ENCODE measurements at places on chromosomes 5 and 9.

DNA sequence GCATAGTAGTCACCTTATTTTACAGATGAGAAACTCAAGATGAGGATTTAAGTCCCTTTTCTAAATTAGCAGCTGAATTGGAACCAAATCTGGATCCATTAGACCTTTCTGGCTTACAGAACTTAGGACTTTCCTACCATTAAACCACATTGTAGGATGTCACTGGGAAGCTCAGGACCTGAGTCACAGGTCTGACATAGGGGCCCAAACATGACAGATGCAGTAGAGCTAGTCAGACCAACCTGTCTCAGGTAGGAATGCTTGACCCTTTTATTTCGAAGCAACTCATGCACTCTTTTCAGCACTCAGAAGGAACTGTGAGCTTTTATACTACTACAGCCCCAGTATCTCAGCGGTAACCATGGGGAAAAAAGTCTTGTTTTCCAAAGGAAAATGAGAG, 2.6 kb downstream of the RAB24 start:
- no peak for DNase-seq

- peak; percentile 55 for DNase-seq
Measured at GRCh38 chr5:6765612-6766525, 52.6 kb downstream of the TENT4A start.

GRCh38 chr9:121645853-121646807, 5.3 kb upstream of the DAB2IP start:
- no peak for DNase-seq

GRCh38 chr5:123881759-123882244, 369.8 kb downstream of the CSNK1G3 start:
- DNase-seq = no peak

DNA sequence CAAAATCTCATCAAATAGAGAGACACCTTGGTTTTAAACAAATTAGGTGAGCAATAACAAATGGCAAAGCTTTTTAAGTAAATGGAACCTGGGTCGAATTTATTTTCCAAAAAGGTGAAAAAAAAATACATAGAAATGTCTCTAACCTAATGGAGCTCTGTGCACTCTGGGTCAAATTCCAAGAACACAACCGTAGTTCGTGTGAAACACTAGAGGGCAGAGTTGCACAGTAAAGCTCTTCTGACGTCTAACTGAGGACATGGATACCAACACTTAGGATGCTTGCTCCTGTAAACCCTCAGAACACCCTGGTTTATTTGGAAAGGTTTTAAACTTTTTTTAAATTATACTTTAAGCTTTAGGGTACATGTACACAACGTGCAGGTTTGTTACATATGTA, 18.9 kb downstream of the MARCHF11 start:
- DNase-seq = no peak

- DNase-seq = no peak
Measured at GRCh38 chr5:116520771-116521170, 53.9 kb downstream of the SEMA6A start.

DNA sequence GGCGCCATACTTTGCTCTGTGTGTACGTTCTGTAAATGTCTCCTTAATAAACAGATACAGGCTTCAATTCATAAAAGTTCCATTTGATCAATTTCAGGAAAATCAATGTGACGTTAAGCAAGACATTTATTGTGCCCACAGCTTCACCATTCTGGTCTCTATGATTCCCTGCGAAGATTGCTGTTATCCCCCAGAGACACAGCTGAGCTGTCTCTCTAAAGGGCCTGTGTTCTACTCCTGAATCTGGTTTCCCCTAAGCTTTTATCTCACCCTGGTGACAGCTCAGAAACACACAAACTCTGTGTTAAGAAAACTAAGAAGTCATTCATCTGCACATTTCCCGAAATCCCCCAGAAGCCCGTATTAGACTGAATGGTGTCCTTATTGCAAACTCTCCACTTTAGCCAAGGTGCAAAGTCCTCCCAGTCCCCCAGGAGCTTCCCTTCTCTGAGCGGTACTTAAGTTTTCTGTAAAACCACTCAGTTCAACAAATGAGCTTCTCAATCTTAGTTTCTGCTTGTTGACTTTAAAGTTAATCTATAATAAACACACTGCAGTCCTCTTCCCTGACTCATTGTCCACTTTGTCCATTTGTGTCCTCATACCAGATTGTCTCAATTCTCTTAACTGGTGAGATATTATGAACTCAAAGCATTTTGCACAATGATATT, 1.4 kb upstream of the C5orf15 start:
- no peak for DNase-seq

DNA sequence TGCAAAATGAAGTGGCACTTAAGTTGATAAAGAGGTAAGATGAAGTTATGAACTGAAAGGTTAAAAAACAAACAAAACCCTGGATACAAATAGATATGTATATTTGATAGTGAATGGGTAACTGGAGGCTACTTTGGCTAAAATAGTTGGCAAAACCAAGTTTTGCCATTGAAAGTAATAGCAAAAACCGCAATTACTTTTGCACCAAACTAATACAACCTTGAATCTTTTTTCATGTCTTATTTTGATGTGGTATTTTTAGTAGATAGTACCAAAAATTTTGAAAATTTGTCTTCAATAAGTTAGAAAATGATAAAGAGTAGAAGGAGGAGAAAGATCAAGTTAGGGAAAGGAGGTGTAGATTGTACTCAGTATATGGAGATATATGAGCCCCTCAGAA, 47.9 kb upstream of the PLCXD3 start:
- no peak for DNase-seq

DNA sequence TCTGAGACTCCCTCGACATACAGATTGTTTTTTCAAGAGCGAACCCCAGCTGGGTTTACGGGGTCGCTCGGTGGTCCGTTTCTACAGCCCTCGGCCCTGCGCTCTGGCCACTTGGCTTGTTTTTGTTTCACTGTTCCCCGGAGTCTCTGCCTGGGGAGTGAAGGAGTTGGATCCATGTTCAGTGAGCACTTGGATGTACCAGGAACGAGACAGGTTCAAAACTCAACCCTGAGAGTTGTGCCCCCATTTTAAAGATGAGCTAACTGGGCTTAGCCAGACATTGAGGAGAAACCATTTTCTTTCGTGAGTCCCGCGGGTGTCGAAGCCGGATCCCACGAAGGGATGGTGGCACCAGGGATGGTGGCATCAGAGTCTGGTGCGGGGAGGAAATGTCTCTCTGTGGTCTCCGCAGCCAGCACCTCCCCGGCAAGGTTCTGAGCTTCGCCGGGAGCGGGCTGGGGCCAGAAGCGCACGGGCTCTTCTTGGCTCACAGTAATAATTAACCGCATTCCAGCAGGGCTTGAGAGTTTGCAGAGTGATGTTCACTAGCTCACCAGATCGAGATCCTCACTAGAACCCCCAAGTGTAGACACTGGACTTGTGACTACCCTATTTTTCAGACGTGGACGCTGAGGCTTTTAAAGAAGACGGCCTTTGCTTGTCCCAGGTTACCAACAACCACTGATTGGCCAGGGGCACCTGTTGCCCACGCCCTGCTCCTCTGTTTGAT, 1.0 kb downstream of the MSX2 start:
- no peak for DNase-seq

DNA sequence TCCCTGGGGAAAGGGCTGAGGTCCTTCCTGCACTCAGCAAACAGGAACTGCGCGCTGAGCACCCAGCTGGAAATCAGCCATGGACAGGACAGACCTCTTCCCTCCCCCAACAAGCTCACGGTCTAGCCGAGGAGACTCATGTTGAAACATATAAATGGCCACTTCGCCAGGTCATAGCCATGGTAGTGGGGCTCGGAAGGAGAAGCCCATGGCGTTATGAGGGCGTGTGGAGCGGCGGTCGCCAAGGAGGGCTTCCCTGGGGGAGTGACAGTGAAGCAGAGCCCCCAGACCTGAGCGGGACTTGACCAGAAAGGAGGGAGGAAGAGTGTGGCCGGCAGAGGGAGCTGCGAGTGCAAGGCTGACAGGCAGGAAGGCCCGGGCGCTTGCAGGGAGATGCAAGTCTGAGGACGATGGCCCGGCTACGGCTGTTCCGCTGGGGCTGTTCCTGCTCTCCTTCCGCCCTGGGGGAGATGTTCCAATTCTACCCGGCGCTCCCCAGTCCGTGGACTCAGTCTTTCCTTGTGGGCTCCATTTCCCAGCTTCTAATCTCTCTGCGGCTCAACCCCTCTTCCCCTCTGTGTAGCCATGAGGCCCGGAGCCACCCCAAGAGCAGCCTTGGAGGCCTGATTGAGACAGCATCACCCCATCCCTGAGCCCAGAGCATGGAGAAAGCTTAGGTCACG, 43.9 kb upstream of the PRRC2B start:
- DNase-seq = peak; percentile 88

GRCh38 chr5:65262649-65263059, 219.1 kb downstream of the ADAMTS6 start:
- no peak for DNase-seq

DNA sequence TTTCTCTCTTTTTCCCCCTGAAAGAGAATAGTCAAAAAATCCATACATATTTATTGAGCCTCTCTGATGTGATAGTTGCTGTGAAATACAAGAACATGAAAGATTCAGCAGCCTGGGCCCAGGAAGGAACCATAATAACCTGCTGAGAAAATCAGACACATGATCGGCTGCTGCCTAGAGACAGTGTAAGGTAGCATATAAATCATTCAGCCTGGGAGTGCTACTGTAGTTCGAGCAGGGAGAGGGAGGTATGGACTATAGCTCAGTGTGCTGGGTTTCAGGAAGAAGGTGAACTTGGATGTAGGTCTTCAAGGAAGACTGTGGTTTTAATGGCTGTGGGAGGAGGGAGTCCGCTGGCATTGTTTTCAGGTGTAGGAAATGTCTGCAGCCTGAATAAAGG, 469.1 kb downstream of the RAB3C start:
- DNase-seq = no peak

DNA sequence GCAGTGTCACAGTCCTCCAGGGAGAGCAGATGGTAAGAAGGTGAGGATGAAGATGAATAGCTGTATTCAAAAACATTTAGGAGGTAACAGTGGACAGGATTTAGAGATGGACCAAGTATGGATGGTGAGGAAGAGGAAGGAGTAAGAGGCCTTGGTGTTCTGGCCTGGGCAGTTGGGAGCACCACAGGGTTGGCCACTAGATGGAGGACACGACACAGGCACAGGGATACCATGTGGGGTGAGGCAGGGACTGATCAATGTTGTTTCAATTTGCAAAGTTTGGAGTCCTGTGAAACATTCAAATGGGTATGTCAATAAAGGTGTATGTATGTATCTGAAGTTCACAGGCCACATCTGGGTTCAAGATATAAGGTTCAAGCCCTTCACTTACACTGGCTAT, 141.1 kb upstream of the RASEF start:
- DNase-seq = no peak

- no peak for DNase-seq
Measured at GRCh38 chr5:7822449-7822848, 28.5 kb downstream of the CFAP90 start.

- no peak for DNase-seq
Measured at GRCh38 chr9:98532574-98532973, 176.2 kb downstream of the GABBR2 start.

DNA sequence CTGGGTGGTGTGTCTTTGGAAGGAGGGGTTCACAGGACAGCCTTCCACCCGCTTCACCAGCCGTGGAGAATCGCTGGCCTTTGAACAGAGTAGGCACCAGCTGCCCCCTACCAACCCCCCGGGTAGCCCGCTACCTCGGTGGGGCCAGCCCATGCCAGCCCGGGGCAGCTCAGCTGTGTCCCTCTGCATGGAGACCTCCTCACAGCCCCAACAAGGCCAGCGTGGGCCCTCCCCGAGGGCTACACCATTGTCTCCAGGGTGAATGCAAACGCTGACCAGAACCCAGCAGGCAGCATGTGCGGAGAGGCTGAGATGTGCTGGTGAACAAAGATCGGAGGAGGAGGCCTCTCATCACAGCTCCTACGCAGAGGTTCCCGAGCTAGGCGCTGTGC, 51.9 kb downstream of the LMX1B start:
- no peak for DNase-seq

DNA sequence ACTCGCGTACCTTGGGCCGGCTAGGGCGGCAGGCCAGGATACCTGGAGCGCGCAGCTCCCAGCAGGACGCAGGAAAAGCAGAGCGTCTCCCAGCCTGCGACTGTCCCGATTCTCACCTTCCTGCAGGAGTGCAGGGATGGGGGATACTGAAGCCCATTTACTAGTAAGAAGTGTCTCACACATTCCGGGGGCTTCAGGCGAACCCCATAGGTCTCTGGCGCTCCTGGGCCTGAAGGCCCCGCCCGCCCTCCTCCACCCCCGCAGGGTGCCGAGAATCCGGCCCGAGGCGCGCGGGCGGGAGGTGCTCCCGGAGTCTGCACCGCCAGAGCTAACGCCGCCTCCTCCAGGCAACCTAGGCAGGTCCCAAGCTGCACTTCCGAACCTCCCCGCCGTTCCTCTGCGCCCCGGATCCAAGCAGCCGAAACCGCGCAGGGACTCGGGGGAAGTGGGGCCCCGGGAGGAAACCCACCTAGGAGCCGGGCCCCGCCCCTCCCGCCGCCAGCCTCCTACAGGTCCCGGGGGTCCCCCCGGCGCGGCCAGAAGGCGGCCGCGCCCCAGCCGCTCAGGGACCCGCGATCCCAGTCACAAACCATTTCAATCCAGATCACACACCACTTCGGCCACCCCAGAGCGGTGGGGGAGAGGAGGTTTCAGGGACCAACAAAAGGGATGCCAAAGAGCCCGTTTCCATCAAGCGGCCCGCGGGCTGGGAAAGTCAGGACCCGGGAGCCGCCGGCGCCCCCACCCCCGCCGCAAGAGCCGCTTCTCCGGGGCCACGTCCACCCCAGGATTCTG, 1.2 kb downstream of the ROR2 start:
- DNase-seq = peak; percentile 4

Measured in T-cell (primary cell).